NCI-H460 (cell line): ENCODE measurements at places on chromosomes 7 and 10.

DNA sequence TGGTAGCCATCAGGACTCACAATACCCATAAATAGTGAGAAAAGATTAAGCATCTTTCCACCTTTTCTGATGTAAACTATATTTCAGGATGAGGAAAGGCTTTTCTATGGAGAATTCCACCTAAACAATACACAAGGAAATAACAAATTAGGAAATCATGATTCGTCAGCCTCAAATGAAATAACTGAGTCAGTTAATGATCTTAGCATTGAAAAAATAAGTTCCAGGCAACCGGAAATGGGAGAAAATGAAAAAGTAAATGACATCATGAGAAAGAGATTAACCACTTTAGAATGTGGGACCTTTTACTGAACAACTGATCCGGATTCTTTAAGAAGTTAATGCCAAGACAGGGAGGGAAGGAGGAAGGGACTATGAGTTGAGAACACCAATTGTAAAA lies 742.3 kb downstream of the TNS3 start:
- no peak for DNase-seq

DNA sequence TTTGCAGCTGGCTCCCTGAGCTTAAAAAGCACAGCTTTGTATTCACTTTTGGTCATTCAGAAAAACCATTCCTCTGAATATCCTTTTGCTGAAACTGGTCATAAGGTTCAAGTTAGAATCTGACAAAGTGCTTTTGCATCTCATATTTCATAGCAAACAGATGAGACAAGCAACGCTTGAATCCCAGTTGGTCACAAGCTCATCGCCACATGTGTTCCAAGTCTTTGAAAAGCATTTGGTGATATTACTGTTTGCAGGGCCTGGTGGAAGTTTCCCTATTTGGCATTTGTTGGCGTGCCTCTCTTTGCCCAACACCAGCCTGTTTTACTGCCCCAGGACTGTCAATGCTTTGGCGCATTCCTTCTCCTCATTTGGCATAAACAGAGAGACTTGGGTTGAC lies 10.3 kb downstream of the TACC2 start:
- no peak for DNase-seq

DNA sequence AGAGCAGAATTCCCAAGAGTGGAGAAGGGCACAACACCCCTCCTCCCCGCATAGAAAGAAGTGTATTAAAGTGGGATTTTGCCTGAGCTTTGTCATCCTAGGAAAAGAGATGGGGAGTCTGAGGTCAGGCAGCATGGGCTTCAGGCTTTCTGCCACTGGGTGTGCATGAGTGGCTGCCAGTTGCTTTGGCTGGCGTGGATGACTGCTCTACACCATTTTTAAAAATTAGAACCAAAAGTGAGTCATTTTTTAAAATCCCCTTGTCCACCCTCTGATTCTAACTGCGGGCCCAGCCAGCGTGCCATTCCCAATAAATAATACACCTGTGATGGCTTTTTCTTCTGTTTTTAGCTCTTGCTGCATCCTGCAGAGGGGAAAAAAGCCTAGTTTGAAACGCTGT lies 13.4 kb downstream of the SLC29A3 start:
- no peak for DNase-seq

DNA sequence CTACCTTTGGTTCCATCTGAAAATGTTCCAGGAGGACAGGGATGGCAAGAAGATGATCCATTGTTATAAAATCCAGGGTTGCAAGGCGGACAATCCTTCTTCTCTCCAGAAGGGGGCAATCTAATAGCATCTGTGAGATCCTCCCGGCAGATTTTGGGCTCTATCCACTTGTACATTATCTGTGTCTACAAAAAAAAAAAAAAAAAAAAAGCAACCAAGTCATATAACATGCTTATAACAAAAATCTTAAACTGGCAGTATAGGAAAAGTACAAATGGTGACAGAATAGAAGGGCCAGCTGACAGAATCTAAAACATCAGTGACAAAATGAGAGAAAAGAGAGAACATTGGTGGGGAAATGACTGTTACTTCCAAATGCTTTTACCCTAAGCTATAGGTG lies 132.7 kb downstream of the ELAPOR2 start:
- peak; percentile 33 for DNase-seq

GRCh38 chr7:55310287-55311025 lies 54.7 kb upstream of the LANCL2 start:
- DNase-seq = no peak

DNA sequence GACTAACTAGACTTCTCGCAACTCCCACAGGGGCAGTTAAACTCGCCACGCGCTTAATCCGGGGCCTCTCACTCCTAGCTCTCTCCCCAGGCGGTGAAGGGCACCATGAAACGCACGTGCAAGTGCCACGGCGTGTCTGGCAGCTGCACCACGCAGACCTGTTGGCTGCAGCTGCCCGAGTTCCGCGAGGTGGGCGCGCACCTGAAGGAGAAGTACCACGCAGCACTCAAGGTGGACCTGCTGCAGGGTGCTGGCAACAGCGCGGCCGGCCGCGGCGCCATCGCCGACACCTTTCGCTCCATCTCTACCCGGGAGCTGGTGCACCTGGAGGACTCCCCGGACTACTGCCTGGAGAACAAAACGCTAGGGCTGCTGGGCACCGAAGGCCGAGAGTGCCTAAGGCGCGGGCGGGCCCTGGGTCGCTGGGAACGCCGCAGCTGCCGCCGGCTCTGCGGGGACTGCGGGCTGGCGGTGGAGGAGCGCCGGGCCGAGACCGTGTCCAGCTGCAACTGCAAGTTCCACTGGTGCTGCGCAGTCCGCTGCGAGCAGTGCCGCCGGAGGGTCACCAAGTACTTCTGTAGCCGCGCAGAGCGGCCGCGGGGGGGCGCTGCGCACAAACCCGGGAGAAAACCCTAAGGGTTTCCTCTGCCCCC lies 19.5 kb downstream of the WNT8B start:
- peak; percentile 44 for DNase-seq

- DNase-seq = no peak
These were observed 41.3 kb upstream of the INHBA start for GRCh38 chr7:41744161-41744560.

DNA sequence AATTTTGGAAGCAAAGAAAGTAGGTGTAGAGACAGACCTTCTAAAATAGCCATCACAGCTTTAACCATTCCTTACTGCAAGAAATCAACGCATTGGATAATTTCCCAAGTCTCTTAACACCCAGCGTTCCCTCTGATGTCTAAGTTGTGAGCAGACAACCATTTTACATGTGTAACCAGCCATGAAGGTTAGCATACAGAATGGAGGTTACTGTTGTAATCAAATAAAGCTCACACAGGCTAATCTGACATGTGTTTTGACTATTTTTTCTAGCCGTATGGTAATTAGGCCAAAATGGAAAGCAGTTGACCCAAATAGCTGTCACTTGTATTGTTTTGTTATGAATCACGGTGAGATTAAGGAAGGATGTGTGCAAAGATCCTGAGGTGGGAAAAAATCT lies 336.4 kb downstream of the RNLS start:
- no peak for DNase-seq

DNA sequence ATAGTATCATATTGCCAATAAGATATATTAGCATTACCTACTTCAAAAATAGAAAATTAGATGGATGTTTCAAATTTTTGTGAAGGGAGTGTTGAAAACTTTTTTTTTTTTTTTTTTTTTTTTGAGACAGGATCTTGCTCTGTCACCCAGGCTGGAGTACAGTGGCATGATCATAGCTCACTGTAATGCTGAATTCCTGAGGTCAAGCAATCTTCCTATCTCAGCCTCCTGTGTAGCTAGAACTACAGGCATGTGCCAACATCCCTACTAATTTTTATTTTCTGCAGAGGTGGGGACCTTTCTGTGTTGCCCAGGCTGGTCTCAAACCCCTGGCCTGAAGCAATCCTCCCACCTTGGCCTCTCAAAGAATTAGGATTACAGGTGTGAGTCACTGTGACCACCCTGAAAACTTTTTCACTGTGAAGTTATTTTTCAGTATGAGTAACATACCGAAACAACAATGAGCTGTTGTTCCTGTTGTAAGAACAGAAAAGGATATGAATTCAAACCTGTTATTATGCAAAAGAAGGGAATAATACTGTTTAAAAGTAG lies 266.9 kb downstream of the NEBL start:
- DNase-seq = no peak

GRCh38 chr10:33521062-33521461 lies 186.6 kb upstream of the NRP1 start:
- DNase-seq = no peak

- peak; percentile 64 for DNase-seq
These were observed 33.1 kb upstream of the GALNT11 start for GRCh38 chr7:151992375-151992774.

GRCh38 chr7:131231381-131232220 lies 96.1 kb upstream of the MKLN1 start:
- peak; percentile 76 for DNase-seq

GRCh38 chr7:14761510-14762296 lies 140.8 kb downstream of the DGKB start:
- no peak for DNase-seq

GRCh38 chr7:105213611-105214010 lies 175.1 kb downstream of the SRPK2 start:
- no peak for DNase-seq

- DNase-seq = no peak
These were observed 122.6 kb downstream of the ITIH5 start for GRCh38 chr10:7544203-7544602.

DNA sequence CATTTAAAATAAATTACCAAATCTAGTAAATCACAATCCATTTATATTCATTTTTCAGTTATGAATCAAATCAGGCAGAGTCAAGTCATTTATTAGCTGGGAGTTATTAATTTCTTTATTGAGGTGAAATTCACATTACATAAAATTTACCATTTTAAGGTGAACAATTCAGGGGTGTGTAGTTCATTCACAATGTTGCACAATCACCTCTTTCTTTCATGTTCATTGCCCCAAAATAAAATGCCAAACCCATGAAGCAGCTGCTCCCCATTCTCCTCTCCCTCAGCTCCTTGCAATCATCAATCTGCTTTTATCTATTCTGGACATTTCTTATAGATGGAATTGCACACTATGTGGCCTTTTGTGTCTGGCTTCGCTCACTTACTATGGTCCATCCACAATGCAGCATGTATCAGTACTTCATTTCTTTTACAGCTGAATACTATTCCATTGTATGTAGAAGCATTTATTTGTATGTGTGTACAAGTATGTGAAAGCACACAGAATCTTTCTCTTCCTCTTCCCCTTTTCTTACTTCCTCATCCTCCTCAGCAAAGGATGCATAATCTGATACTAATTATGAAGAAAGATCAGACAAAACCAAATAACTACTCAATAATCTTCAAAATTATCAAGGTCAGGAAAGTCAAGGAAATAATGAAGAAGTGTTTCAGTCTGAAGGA lies 60.6 kb downstream of the LMBR1 start:
- DNase-seq = no peak

DNA sequence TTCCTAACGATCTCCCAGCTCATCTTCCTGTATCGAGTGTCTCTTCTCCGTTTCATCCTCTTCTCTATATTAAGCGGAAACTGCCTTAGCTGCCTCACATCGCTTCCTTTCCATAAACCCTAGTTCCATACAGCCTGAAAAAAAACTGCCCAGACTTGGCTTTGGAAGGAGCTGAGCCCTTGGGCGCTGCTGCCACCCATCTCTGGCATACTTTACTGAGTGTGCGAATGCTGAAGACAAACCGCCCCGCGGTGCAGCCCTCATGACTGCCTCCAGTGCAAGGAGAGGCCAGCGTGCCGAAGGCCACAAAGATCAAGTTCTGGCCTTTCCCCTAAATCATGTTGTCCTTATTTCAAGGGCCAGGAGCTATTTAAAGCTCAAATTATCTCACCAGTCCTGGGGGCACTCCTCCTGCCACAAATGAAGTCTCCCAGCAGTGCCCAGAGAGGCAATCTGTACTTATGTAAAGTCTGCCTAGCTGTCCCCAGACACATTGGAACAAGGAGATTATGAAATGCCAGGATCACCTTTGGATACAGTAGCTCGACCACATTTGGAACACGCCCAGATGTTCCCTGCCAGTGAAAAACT lies 25.2 kb downstream of the YWHAG start:
- no peak for DNase-seq

DNA sequence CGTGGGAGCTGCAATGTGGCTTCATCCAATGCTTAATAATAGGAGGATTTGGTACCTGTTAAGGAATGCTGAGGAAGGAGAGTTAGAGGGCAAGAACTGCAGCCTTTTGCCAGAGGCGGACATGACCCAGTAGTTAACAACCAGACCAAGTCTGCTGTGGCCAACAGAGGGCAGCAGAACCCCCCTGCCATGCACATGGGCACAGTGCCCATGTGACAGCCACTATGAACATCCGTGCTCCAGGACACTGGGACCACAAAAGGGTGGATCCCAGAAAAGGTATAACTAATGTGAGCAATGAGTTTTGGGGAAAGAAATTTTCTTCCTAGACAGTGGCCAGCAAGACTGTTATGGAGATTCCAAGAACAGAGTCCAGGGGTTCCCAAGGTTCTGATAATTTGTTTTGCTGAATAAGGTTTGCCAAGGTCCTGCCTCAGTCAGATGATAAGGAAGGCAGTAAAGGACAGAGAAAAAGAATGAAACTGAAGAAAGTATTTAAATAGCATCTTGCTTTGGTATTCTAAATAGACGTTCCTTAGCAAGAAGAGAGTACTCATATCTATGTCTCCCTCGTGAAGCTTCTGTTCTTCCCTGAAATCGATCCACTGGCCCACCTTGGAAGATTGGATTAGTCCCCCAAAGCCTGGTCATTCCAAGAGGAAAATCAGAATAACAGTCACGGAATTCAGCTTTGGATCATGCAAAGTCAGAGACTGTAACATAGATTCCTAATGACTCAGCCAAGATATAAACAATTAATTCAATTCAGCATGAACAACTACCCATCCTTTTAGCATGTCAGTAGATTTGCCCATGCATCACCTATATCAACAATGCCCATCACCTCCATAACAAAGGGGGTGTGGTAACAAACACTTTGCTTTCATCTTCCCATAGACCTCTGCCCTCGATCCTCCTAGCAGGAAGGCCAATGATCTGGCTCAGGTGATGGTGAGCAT lies 56.0 kb downstream of the LGI1 start:
- DNase-seq = peak; percentile 70

- DNase-seq = no peak
These were observed 59.4 kb upstream of the CCNY start for GRCh38 chr10:35276889-35277288.

DNA sequence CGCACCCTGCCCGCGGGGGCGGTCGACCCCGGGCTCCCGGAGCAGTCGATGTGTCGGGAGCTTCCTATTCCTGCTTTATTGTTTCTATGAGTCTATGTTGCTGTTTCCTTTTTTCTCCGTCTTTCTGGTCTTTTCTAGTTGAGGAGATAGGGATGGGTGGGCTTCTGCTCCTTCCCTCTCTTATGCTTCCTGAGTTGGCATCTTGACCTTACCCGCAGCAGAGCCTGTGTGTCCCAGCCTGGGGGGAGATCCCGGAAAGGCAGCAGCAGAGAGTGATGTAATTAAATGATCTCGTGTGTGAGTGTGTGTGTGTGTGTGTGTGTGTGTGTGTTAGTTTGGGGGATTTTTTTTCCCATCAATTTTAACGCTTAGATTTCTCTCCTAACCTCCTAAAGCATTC lies 486 bp upstream of the SORCS1 start:
- no peak for DNase-seq

- no peak for DNase-seq
These were observed 115.9 kb downstream of the VIPR2 start for GRCh38 chr7:159028508-159029401.

- DNase-seq = no peak
These were observed 55.9 kb downstream of the LRRC18 start for GRCh38 chr10:48883701-48884100.

GRCh38 chr7:151963895-151964870 lies 7.9 kb downstream of the GALNTL5 start:
- DNase-seq = no peak
